Stimulated activated CD4-positive, alpha-beta T cell treated with anti-CD3 and anti-CD28 coated beads, TNF-alpha, amount 100 ng/mL, for 4 hours (primary cell): ENCODE measurements at places on chromosomes 5 and 9.

DNA sequence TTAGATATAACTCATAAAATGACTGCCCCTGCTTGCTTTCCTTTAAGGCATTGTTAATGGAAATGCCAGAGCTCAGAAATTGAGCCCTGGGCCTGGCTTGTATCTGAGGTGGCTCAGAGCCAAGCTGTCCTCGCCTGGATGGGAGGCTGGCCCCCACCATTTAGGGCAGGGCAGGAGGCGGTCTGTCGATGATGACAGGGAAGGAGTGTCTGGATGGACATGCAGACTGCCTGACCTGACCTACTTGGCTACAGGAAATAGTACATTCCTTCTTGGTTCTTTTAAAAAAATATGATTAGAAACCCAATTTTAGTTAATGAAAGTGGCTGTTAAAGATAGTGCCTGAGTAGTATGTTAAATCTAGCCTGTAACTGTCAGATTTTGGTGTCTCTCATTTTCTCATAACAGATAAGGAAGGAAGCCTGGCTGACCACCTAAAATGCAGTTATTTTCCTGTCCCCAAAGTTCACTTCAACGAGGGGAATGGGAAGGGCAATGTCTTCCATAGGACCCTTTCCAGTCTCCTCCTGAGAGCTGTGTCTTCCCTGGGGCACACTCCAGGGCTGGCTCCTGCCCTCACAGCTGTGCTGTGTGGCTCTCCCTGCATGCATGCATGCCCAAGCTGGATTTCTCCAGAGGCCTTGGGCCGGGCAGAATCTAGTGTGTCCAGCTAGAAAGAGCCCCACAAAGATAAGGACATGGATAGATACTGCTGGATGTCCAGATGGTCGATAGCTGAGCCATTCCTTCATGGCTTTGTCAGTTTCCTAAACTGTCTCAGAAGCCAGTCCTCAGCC, 42.3 kb downstream of the MACROH2A1 start:
- DNase-seq = no peak

DNA sequence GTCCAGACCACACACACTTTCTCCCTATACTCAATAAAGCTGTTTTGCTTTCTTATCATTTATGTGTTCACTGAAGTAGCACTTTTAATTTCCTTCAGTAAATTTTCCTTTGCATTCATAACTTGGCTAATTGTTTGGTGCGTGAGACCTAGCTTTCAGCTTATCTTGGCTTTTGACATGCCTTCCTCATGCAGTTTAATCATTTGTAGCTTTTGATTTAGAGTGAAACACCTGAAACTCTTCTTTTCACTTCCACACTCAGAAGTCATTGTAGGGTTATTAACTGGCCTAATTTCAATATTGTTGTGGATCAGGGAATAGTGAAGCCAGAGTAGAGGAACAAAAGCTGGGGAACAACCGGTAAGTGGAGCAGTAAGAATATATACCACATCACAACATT, 114.7 kb downstream of the ST8SIA4 start:
- no peak for DNase-seq

- no peak for DNase-seq
Measured at GRCh38 chr9:17531642-17532254, 47.1 kb upstream of the SH3GL2 start.

DNA sequence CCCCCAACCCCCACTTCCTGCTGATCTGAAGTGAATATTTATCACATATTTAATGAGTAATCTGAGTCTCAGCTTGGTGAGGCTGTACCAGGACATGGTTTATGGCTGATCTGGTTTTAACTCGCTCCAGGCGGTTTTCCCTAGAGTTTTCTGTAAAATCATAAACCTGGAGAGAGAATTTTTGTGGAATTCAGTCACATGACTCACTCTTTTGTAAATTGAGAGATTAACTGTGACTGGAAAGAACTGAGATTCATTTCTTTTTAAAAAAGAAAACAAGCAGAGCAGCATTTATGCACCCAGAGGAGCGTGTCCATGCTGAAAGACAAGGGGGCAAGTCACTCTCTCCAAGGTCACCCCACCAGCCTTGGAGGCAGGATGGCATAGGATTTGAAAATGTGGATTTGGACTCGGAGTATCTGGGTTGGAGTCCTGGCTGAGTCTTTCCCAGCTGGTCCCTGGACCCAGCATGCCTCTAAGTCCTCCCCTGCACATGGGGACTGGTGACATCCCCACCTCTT, 81.8 kb downstream of the ZNF618 start:
- DNase-seq = no peak

- no peak for DNase-seq
Measured at GRCh38 chr5:44868541-44868940, 59.8 kb downstream of the MRPS30 start.

GRCh38 chr9:86670076-86670475, 277.2 kb downstream of the GAS1 start:
- no peak for DNase-seq

DNA sequence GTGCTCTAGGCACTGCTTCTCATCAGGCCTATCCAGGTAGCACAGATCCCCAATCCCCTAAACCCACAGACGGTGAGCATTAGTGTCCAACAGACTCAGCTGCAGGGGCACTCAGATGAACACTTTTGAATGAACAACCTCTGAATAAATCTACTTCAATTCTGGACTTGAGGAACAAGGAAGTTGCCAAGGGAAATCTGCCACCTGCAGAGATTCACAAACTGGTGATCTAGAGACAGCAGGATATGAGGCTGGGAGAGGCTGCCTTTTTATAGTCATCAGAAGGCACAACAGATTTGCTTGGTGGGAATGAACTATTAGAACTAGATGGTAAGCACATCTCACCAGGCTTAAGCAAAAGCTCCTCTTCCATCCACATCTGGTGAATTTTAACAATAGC, 7.0 kb upstream of the HK3 start:
- DNase-seq = no peak

- no peak for DNase-seq
Measured at GRCh38 chr5:64595031-64595855, 89.4 kb downstream of the RGS7BP start.
